ENCODE measurements at places on chromosomes 12 and 14. TPM values are rescaled to one million over a fixed set of nuclear protein-coding genes. Genes with fewer than 3 reads are reported as not detected.

Gene RTL1
- not detected for total RNA-seq

Gene MYF6
- not detected for total RNA-seq

Gene OASL
- total RNA-seq: 0.19 TPM

Gene KIF26A
- total RNA-seq: 0.06 TPM

Gene PIWIL1
- not detected for total RNA-seq

Gene RAB3IP
- total RNA-seq: 2.1 TPM

Gene ANO4
- total RNA-seq: not detected

Gene NKX2-1
- total RNA-seq: not detected

Gene IL22
- not detected for total RNA-seq

Gene GNB3
- 1.6 TPM for total RNA-seq

Gene RNASE1
- 7.1 TPM for total RNA-seq

Measured in aortic smooth muscle cell (primary cell).